CD4-positive, alpha-beta memory T cell (primary cell): ENCODE measurements at places on chromosomes 1 and 21. TPM values are rescaled to one million over a fixed set of nuclear protein-coding genes. Genes with fewer than 3 reads are reported as not detected.

GRCh38 chr1:3717715-3718601 lies 34.3 kb upstream of the CCDC27 start:
- no peaks in the 10 kb centered on the region for H3K36me3 ChIP-seq
- H3K4me3 ChIP-seq: no peak overlapping the region
- no peaks in the 10 kb centered on the region for H3K27me3 ChIP-seq
- H3K4me1 ChIP-seq: peaks cover 5% of the 10 kb centered on the region
- H3K27ac ChIP-seq: no peak overlapping the region

The EDARADD gene
- 8.5 TPM for total RNA-seq

DNA sequence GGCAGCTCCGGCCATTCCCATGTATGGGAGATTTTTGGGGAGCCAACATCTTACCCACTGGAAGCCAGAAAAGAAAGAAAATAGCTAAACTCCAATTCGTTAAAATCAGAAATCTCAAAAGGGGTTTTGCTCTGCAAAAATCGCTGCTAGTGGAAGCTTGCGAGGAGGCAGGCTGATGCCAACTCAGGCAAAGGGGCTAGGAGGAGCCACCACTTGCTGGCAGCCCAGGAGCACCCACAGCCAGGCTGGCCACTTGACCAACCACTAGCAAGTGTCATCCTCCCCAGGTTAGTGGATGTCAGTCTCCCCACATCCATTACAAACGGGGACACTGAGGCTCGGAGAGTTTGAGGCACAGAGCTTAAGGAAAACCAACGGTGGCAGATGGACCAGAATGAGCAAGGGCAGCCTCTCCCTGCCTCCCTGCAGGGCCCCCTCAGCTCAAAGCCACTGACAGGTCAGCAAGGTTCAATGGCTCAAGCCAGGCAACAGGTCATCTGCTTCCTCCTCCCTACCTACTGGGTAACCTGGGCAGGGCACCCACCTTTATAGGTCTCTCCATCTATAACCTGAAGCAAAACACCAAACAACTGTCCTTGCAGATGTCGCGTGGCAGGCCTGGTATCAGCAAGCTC lies 10.8 kb downstream of the KCNN3 start:
- H3K27me3 ChIP-seq: no peaks in the 10 kb centered on the region
- no peaks in the 10 kb centered on the region for H3K36me3 ChIP-seq
- H3K4me3 ChIP-seq: no peak overlapping the region

The SLC6A17 gene
- not detected for total RNA-seq

The CYP4Z1 gene
- total RNA-seq: not detected

DNA sequence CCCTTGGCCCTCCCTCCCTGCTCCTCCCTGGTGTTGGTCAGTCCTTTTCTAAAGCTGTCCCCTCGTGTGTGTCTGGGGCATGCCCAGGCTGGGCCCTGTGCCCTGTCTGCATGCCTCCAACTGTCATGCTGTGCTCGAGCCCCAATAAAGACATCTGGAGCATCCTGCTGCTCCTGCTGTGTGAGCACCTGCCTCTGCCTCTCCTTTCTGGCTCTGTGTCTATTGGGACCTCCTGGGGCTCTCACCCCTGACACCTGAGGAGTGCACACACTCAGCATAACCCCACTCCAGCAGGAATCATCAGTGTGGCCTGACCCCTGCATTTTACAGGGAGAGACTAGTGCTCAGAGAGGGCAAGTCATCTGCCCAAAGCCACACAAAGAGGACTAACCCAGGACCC lies 23.7 kb downstream of the KCNC4 start:
- no peak for DNase-seq
- no peaks in the 10 kb centered on the region for H3K36me3 ChIP-seq
- no peaks in the 10 kb centered on the region for H3K4me1 ChIP-seq
- H3K4me3 ChIP-seq: no peak overlapping the region
- no peak overlapping the region for H3K27ac ChIP-seq
